NCI-H2227 treated with DMSO at 0.1 percent for 48 hours (cell line): ENCODE measurements at places on chromosomes 6 and 20.

DNA sequence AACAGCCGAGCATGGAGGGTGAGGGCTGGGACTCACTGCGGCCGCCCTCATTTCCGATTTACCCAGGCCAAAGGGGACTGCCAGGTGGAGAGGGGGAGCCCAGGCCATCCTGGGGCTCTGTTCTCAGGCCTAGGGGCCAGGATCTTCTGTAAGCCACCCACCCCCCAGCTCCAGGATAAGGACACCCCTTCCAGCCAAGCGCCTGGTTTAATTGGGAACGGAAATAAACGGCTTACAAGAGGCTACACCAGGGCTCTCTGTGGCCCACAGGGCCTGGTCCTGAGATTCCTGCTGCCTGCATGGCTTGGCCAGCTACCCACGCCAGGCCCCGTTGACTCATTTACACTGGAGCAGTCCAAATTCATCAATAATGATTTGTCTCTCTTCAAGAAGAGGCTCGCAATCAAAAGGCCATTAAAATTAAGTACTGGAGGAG, 68.1 kb upstream of the TOP1 start:
- DNase-seq: no peak

GRCh38 chr6:28776269-28777146, 147.3 kb downstream of the TRIM27 start:
- DNase-seq: no peak

GRCh38 chr6:37177077-37177934, 7.4 kb downstream of the PIM1 start:
- DNase-seq: no peak

GRCh38 chr6:38110481-38110971, 291.0 kb downstream of the ZFAND3 start:
- DNase-seq: peak; percentile 91

- DNase-seq: no peak
Observed at GRCh38 chr20:33604991-33605370, 57.1 kb upstream of the C20orf144 start.

DNA sequence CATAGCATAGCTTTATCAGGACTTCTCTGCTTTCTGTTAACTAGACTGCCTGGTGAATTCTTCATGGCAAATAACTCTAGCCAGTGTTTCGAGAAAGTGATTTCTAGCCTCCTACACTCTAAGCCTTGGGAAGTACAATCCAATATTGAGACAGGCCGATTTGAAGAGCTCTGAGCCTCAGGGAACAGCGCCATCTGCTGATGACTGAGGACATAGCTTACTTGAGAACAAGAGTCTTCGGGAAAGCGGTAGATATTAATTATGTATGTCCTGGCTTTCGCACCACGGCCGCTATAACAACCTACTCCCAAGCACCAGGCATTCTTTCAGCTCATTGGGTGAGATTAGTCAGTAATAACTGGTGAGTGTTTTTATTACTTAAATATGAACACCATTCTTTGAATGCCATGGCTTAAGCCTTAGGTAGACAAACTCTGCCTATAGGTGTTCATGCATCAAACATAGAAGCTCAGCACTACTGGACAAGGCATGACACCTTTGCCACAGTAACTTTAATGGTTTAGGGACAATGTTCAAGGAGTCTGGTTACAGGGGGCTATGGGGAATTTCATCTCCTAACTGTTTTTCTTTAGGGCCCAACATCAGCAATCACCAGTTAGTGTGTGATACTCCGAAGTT, 518.6 kb downstream of the BMP2 start:
- no peak for DNase-seq
